ENCODE measurements at places on chromosomes 16 and 17. TPM values are rescaled to one million over a fixed set of nuclear protein-coding genes. Genes with fewer than 3 reads are reported as not detected.

GRCh38 chr16:1809281-1809801 is 15.8 kb upstream of the IGFALS start:
- no peak for DNase-seq

- DNase-seq: no peak
Observed at GRCh38 chr16:6576113-6576512, 756.5 kb upstream of the RBFOX1 start.

GRCh38 chr17:30395398-30396022 is 16.8 kb downstream of the CPD start:
- no peak for DNase-seq

GRCh38 chr17:49834118-49834743 is 13.6 kb downstream of the TAC4 start:
- DNase-seq: no peak

AGRP gene
- not detected for total RNA-seq

GRCh38 chr17:82978765-82979349 is 100.6 kb upstream of the METRNL start:
- DNase-seq: peak; percentile 27

GRCh38 chr17:37373530-37374159 is 2.1 kb upstream of the C17orf78 start:
- DNase-seq: peak; percentile 72

DNA sequence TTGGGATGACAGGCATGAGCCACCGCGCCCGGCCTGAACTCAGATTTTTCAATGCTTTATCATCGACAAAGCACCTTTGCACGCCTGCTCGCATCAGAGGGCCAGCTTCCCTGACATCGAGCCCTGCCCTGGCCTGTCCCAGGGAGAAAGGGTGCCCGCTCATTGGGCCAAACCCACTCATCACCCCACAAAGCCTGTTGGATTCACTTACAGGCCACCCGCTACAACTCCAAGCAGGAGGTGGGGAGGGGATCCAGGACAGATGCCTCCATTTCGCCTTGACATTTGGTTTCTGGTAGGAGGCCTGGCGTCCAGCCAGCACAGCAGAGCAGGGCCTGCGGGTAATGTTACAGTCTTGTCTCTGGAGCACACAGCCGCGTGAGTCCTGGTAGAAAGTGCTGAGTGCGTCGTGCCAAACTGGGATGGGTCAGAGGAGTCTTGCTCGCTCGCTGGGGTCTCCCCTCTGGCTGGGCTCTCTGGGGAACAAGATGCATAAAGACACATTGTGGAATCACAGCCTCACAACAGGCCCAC is 19.8 kb downstream of the SMTNL2 start:
- no peak for DNase-seq

DNA sequence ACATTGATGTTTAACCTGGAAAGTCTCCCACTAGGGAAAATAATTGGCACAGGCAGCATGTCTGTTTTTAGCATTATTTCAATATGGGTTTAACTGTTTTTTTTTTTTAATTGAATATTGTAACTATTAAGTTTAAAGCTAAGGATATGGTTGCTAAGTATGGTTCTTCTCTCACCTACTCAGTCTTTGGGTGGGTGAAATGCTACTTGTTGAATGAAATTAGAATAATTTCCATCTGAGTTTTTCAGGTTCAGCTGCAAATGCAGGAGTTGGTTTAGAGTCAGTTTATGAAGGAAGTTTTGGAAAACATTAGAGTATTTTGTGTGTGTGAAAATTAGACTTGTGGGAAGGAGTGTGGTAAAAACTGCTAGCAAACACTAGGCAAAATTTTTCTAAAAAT is 93.5 kb downstream of the PRKCA start:
- no peak for DNase-seq

OTOP2 gene
- total RNA-seq: not detected

GNAO1 gene
- total RNA-seq: 7.0 TPM

KRT25 gene
- 0.22 TPM for total RNA-seq
